ENCODE measurements at places on chromosomes 3 and 15.
A peak's percentile ranks its signal among the peaks of the same experiment; 100 is the strongest.

- DNase-seq, result no peak
Measured at GRCh38 chr3:16595778-16596177, 9.4 kb downstream of the DAZL start.

DNA sequence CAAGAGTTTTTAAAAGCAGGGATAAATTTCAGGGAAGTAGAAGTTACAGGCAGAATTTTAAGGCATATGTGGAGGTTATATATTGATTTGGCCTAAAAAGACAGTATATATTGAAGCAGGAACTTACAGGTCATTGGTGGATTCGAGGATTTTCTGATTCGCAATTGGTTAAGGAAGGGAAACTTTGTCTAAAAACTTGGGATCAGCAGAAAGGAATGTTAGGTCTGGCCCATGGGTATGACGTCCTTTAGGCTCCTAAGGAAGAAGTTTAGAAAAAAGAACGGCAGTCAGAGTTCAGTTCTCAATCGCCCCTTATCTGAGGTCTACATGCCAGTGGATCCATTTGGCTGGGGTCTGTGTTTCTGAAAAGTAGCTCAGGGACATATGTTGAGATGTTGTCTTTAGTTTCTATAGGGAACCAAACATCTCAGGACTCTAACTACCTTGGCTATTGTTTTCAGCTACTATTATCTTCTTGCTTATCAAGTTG, 33.2 kb upstream of the ACP3 start:
- no peak for DNase-seq

DNA sequence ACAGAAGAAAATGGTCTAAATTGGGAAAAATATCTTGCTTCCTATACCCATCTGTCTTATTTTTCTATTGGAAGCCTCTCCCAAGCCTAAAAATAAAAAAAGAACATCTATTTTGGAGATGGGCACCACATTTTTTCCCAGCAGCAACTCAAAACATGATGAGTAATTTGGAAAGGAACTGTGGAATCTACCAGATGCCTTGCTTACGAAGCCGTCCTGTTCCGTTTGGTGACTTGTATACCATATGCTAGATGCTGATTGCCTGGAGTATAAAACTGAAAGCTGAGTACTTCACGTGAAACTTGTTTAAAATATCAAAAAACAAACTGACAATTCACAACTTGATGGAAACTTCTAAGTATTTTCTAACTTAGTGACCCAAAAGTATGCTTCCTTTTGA, 491.0 kb downstream of the ROBO2 start:
- DNase-seq, result no peak

DNA sequence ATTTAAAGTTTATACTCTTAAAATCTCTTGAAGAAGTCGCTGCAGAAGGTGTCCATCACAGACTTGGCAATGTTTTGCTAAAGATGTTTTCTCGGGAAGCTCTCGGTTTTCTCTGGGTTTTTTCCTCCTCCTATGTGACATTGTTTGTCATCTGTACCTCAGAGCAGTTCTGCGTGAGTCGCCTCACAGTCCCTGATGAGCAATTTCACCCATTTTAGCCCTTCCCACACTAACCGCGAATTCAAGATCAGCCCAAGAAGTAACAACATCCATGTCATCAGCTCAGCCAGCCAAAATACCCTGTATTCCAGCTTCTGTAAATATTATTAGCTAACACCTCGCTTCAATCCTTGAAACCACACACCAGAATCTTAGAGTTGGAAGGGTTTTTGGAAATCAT, 224.3 kb upstream of the SETMAR start:
- no peak for DNase-seq

DNA sequence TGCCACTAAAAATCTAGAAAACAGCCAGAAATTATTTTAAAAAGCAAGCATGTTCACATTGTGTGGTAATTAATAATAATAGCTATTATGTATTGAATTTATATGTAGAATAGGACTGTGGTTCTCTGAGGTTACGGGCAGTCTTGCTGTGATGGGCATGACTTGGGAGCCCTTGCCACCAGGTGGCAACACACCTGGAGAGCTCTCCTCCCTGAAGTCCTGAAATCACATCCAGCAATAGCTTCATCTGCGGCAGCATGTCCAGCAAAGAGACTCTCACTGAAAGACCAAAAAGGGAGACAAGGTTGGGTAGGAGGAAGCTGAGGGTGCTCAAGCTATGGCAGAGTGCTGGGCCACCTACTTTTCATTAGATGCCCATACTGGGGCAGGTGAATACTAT, 206.8 kb upstream of the IL12A start:
- no peak for DNase-seq

DNA sequence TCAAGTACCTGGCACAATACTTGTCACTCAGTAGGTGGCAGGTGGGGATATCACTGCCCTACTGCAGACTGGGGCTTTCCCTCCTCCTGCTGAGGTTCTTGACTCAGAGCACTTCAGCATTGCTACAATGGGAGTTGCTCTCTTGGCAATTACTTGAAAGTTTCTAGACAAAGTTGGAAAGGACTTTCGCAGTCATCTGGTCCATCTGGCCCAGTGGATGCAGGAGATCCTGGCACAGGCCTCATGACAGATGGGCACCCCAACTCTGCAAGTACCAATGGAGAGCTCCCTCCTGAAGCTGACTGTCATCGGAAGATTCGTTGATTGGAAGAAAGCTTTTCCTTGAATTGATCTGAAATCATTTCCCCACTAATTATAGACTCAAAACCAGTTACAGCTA, 19.2 kb upstream of the IGF2BP2 start:
- no peak for DNase-seq

GRCh38 chr3:104885214-104885814, 481.4 kb upstream of the ALCAM start:
- DNase-seq, result no peak

DNA sequence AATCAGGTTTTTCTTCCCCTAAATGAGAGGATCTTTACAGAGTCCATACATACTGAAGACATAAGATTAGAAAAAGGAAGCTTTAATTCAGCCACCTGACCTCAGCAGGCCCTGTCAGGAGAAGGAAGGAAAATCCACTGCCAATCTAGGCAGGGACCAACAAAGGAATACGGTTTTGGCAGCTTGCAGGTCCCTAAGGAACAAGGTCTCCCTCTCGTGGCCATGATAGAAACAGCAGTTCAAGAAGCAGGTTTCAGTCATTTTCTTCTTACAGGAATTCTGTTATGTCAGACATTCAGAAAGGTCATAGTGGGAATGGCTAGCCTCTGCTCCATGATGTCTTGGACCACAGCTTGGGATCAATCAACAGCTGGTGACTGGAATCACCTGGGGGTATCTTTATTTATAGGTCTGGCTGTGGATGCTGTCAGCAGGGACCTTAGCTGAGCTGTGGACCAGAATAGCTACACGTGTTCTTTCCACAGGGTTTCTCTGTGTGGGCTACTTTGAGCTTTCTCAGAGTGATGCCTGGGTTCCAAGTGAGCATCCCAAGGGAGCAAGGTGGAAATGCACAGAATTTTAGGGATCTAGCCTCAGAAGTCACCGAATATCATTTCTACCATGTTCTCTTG, 9.4 kb upstream of the CMSS1 start:
- no peak for DNase-seq

- no peak for DNase-seq
Measured at GRCh38 chr3:114119776-114120175, 59.1 kb downstream of the DRD3 start.

- peak; percentile 17 for DNase-seq
Measured at GRCh38 chr3:115019900-115020299, 127.2 kb downstream of the ZBTB20 start.

DNA sequence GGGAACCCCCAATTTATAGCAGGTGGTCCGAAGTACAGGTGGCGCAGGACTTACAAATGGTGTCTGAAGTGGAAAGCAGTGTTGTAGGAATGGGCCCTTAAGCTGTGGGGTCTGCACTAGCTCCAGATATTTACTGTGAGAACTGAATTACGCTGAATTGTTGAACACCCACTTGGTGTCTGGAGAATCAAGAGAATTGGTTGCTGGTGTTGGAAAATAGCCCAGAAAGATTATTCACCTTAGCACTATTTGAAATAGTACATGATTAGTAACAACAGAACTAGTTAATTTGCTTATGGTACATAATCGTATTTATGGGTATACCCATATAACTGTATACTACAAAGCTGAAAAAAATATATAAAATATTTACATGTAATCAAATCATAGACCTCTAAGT, 64.8 kb downstream of the ADAM10 start:
- DNase-seq, result no peak

DNA sequence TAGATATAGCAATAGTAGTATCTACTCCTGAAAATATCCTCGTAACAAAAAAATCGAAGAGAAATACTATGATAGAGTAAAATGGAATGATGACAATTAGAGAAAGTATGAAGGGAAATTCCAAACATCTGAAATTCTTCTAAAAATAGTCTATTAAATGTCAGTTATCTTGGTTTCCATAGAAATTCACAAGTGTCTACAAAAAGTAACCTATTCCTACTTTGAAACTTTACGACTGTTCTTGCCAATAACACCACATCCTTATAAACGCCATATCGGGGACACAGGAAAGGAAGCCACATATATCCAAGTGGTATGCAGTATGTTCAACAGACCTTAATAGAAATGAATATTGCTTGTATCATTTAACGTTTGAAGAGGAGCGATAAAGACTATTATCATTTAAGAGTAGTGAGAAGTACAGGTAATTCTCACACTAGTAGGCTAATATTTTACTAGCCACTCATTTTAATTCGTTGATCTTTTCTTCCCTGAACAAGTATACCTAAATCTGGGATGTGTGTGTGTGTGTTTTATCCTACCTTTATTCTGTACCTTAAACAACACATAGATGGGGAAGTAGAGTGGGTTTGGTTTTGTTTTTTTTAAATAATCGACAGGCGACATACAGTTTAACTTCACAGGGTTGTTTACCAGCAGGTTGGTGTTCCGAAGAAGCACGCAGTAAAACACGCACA, 1.2 kb downstream of the GPR176 start:
- no peak for DNase-seq

DNA sequence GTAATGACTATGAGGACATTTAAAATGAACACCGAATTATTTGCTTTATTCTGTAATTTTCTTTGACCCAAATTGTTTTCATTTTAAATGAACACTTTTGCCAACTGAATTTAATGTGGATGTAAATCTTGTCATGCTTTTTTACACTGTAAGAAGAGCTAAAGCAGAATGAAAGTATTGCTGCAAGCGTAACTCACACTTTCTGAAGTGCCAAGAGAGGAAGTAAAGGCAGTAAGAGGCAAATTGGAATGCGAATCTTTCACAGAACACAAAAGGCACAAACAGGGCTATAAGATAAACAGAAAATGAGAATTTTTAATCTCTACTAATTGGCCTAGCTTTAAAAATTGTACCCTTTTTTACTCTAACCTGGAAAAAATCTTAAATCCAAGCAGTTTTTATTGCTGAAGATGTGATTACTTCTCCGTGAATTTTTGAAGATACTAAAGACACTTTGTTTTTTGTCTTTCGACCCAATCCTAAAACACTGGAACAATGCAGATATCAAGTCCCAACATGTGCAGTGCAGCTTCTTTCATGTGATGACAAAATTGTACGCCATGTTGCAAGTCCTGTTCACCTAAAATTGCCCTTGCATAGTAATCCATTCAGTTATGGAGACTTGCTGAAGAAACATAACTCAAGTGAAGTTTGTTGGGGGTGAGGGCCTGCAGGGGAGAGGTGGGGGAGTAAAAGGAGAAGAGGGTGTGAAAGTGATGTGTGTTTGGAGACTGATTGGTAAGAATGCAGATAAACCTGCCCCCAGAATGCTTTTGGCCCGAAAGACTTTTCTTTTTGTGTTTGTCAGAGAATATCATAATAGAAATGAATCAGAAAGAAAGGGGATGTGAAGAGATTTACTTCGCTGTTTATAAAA, 1.4 kb downstream of the ARID3B start:
- DNase-seq, result no peak

- no peak for DNase-seq
Measured at GRCh38 chr3:133489466-133490085, 83.9 kb upstream of the CDV3 start.

GRCh38 chr3:126903521-126903920, 79.4 kb upstream of the PLXNA1 start:
- DNase-seq, result no peak

GRCh38 chr15:93683651-93684050, 547.7 kb upstream of the MCTP2 start:
- no peak for DNase-seq

DNA sequence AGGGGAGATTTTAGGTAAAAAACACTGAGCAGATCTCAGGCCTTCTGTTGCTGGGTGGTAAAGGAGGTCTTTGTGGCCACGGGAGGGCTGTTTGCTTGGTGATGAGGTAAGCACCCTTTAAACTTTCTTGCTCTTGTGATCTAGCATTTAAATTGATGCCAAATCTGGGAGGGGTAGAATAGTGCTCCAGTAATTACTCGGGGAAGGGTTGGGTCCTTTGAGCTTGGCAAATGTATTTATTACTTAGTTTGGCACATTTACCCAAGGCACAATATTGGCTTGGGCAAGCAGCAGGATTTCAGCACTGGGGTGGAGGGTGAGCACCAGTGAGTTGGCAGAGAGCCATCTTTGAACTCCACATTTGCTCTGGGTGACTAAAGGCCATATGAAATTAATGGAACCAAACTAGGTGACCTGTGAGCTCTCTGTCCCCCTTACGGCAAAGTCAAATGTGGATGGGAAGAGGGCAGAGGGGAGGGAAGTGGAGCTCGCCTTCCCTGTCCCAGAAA, 185.9 kb upstream of the ONECUT1 start:
- DNase-seq, result no peak

- DNase-seq, result no peak
Measured at GRCh38 chr3:25820366-25820765, 30.5 kb downstream of the OXSM start.

GRCh38 chr3:102662498-102662772, 227.6 kb downstream of the ZPLD1 start:
- DNase-seq, result no peak

GRCh38 chr3:40691452-40691861, 166.7 kb downstream of the ZNF621 start:
- DNase-seq, result peak; percentile 64

GRCh38 chr3:106167728-106168127, 298.9 kb upstream of the CBLB start:
- DNase-seq, result no peak

DNA sequence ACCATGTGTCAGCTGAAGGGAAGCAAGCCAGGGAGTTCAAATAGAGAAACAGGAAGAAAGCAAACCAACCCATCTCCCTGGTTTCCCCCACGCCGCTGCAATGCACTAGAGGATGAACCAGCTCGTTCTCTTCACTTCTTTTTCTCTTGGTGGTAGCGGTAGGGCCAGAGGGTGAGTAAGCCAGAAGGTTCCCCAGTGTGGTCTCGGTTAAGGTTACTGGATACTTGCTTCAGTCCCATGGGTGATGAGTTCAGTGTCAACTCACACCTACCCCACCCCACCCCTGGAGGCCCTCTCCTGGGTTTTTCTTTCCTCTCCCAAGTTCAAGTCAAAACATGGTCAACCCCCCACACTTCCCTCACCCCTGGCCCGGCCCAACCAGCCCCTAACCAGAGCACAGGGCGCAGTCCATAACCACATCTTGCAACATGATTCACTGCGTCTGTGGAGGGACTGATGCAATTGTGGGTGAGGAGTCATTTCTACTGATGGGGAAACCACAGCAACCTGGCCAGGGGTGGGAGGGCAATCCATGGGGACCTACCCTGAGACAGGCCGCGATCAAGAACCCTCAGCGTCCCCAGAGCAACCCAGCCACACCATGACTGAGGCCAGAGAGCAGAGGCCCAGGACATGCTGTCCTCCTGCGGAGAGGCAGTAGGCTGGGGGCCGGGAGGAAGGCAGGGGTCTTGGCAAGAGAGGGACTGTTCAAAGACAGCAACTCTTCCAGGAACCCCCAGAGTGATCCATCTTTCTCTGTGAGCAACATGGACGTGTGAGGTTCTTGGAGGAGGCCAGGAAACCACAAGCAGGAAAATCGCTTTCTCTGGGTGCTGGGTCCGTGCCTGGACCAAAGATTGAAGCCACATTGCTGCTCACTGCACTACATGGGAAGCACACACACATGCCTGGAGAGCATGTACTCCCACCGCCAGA, 276.6 kb downstream of the UACA start:
- peak; percentile 62 for DNase-seq
